ENCODE measurements at places on chromosomes 11 and 22.

GRCh38 chr22:27207907-27208306 lies 550.5 kb downstream of the MIAT start:
- DNase-seq = no peak

DNA sequence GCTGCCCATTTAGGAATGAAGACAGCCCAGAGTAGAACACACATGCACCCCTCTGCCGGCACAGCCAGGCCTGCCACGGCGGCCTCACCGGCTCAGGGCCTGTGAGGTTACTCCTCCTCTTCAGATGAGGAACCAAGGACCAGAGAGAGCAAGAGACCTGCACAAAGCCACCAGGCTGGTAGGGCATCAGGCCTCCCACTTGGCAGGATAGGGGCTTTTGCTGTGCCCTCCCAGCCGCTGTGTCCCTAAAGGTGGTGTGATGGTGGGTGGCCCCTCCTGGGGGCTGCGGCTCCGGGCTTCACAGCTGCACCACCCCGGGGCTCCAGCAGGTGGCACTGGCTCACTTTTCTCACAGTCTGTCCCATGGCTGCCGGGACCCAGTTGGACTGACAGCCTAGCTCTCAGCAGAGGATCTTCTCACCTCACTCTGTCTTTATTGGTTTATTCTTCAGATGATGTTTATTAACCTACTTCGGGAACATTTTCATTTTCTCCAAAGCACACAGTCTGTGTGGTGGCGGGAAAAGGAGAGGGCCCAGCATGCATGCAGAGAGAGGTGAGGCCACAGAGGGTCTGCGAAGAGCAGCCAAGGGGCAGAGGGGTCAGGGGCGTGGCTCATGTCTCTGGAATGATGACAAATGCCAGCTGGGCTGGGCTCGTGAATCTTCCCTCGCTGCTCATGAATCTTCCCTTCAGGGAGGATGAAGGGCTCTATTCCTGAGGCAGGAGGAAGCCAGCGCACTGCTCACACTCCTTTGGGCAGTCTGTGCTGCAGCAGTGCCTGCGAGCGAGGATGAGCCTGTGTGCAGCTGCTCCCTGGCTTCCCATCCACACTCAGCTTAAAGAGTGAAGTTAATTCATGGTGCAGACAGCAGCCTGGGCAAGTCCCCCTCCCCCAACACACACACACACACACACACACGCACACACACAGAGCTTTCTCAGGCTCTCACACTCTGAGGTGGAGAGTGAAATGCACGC lies 101.1 kb upstream of the PITPNB start:
- DNase-seq = peak; percentile 67

- DNase-seq = no peak
Measured at GRCh38 chr11:83990160-83990733, 704.1 kb upstream of the CCDC90B start.

GRCh38 chr22:28379951-28380350 lies 299.7 kb downstream of the TTC28 start:
- DNase-seq = no peak

GRCh38 chr11:2275334-2276279 lies 5.2 kb upstream of the ASCL2 start:
- no peak for DNase-seq

GRCh38 chr22:37498289-37498909 lies 12.2 kb upstream of the MFNG start:
- DNase-seq = no peak

- no peak for DNase-seq
Measured at GRCh38 chr11:10481560-10482349, 26.7 kb downstream of the AMPD3 start.

GRCh38 chr11:123135863-123136446 lies 59.1 kb downstream of the CLMP start:
- DNase-seq = no peak

DNA sequence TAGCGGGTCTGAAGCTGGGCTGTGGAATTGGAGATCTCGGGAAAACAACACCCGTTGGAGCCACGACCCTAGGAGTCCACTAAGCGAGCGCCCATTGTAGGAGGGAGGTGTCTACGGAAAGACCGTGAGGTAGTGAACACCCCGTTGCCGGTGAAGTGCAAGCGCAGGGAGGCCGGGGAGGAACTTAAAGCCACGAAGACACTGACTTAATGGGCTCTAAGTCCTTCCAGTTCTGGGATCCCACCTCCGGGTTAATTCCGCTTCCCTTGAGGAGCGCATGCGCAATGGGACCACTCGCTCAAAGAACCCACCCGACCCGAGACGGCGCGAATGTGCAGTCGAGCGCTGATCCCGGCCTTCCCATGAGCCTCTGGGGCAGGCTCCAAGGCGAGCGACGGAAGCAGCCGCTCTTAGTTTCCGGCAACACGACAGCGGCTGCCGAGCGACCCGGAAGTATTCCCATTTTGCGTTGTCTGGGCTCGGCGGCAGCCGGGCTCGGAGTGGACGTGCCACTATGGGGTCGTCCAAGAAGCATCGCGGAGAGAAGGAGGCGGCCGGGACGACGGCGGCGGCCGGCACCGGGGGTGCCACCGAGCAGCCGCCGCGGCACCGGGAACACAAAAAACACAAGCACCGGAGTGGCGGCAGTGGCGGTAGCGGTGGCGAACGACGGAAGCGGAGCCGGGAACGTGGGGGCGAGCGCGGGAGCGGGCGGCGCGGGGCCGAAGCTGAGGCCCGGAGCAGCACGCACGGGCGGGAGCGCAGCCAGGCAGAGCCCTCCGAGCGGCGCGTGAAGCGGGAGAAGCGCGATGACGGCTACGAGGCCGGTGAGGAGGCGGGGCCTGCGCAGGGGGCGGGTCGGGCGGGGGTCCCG lies at the start of gene SART1:
TSS of gene SART1 (plus strand) at position 468 of the 874 bp plus-strand sequence. CDS start at position 515, 47 bp downstream.
- peak; percentile 97 for DNase-seq

- no peak for DNase-seq
Measured at GRCh38 chr11:11806586-11806985, 35.2 kb upstream of the USP47 start.

DNA sequence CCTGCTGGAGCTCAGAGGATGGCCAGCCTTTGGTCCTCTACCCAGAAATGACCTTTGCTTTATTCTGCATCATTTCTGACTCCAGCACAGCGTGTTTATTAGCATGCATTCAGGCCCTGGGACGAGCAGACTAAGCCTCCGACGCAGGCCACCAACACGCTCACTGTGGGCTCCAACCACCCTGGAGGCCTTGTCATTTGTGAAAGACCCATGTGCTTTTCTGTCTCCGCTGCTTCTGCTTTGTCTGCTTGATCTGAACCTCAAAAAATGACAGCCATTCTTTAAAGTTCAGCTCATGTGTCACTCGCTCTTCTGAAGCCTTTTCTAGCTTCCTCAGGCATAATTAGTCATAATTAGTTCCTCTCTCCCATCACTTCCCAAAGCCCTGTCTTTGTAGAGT lies 109.1 kb upstream of the TIMP3 start:
- DNase-seq = no peak

DNA sequence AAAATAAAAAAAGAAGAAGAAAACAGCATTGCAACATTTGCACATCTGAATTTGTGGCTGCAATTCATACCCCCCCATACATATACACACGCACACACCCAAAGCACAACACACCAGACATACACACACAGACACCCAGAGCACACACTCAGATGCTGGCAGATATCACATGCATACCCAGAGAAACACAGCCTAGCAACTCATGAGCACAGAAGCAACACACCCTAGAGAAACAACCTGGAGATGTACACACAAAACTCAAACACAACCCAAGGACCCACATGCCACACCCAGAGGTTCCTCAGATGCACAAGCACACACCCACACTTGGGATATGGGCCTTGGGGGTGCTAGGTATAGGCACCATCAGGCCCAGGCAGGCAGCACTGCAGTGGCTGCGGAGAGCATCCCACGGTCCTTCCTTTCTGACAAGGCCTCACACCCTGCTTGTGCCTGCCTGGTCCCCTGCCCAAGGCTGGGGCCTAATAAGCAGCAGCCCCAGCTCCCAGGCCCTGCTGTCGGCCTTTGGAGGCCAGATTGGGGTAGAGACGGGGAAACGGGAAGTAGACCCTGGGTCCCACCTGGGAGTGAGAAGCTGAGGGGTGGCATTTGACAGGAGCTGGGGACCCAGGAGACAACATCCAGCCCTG lies 3.1 kb downstream of the CST6 start:
- DNase-seq = no peak

DNA sequence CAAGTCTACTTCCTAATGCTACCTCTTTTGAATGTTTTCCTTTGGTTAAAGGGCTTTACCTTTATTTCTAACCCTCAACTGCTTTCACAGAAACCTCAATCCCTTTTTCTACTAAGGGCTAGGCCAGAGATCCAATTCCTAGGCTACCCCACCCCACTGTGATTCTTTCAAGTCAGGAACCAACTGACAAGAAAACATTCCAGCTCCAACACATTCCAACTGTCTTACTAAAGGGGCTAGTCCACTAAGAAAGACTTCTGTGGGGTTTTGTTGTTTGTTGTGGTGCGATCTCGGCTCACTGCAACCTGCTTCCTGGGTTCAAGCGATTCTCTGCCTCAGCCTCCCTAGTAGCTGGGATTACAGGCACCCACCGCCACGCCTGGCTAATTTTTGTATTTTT lies 151.3 kb downstream of the APOL5 start:
- DNase-seq = no peak

DNA sequence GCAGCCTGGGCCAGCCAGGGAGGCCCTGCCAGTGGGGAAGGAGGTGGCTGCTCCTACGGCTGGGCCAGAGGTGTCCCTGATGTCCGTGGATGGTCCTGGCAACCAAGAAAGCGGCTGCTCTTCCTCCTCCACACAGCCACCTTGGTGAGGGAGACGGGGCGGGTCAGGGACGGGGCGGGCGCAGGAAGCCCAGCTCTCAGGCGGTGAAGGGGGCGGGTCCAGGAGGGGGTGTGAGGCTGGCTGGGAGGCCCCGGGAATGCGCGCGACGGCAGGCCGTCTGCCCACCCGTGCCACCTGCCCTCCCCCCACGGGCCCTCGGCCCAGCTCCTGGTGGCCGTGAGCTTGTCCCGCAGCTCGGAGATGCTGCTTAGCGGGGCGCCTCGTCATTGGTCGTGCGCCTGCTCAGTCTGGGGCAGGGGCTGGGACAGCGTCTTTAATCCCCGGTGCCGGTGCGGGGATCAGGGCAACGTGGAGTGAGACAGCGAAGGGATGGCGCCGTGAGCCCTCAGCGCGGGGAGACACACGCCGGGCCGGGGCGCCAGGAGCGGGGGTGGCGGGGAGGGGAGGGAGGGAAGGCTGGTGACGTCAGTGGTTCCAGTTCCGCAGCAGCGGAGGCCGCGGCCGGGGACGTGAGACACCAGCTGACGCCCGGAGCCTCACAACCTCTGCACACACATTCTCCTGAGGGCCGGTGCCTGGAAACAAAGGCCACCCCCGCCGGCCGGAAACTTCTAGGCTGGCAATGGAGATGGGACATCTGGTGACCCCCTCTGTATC lies 6.7 kb upstream of the BRSK2 start:
- DNase-seq = peak; percentile 79

- DNase-seq = no peak
Measured at GRCh38 chr22:35785181-35785923, 67.7 kb downstream of the APOL5 start.

DNA sequence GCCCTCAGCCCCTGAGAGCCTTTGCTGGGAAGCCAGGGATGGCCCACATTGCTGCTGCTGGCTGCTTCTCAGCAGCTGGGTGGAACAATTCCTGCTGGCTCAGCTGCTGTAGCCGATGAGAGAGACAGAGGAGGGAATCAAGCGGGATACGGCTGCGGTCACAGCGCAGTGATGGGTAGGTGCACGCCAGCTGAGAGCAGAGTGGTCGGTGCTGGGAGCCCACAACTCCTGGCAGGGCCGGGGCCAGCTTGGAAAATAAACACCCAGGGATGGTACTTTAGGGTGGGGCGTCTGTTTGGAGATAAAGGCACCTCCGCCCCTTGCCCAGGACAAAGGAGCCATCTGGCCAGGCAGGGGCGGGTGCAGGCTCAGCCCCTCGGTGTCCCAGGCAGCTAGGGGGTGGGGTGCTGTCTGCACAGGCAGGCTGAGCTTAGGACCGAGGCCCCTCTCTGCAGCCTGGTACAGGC lies 480.5 kb downstream of the MIAT start:
- DNase-seq = no peak

DNA sequence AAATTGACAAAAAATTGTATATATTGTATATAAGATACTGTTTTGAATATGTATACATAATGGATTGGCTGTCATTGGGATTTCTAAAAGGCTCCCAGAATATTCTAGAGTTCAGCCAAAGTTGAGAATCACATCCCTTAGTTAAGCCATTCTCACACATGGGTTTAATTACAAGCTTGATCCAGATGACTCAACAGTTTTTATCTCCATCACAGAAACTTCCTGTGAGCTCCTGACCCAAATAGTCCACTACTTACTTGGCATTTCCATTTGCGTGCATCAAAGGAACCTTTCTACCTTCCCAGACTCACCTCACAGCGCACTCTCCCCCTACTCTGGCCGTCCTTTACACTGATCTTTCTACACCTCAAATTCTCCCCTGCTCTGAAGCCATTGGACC lies 184.8 kb upstream of the ARHGAP20 start:
- no peak for DNase-seq

DNA sequence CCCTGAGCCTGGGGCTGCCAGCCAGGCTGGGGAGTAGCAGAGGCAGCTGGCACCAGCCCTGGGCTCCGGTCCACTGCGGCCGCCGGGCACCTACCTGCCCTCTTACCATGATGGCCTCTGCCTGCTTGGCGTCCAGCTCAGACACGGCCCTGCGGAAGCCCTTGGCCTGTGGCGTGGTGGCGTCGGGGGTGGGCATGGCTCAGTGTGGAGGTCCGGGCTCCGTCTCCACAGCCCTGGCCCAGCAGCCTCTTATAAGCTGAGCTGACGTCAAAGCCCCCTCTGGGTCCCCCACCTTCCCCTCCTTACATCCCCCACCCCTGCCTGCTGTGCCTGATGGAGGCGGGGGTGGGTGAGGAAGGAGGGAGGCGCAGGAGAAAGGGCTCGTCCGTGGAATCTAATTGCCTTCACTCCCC lies at the start of gene TH:
TSS of gene TH (minus strand) at position 225 of the 413 bp plus-strand sequence. CDS start at position 196, 29 bp downstream.
- DNase-seq = no peak

DNA sequence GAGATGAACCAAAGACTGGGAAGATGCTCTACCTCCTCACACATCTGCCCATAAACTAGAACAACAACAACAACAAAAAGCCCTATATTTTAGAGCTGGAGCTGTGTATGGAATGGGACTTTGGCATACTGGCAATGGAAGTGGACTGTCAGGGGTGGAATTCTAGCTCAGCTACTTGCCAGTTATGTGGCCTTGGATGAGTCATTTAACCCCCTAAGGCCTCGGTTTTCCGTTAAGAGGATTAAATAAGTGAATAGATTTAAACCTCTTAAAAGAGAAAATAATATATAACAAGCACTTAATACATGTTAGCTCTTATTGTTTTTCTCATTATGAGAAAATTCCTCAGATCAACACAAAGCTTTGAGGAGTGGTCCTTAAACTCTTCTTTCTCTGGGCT lies 195.0 kb downstream of the KIF18A start:
- no peak for DNase-seq

GRCh38 chr11:58629857-58630256 lies 7.4 kb downstream of the CNTF start:
- DNase-seq = peak; percentile 15

GRCh38 chr11:350723-351255 lies 18.5 kb upstream of the B4GALNT4 start:
- no peak for DNase-seq

GRCh38 chr11:129992161-129992944 lies 10.3 kb downstream of the PRDM10 start:
- DNase-seq = peak; percentile 68

GRCh38 chr11:128239306-128239705 lies 348.1 kb downstream of the ETS1 start:
- no peak for DNase-seq

Data from T47D (cell line).